ENCODE measurements at places on chromosomes 13 and 19.
A peak's percentile ranks its signal among the peaks of the same experiment; 100 is the strongest.

DNA sequence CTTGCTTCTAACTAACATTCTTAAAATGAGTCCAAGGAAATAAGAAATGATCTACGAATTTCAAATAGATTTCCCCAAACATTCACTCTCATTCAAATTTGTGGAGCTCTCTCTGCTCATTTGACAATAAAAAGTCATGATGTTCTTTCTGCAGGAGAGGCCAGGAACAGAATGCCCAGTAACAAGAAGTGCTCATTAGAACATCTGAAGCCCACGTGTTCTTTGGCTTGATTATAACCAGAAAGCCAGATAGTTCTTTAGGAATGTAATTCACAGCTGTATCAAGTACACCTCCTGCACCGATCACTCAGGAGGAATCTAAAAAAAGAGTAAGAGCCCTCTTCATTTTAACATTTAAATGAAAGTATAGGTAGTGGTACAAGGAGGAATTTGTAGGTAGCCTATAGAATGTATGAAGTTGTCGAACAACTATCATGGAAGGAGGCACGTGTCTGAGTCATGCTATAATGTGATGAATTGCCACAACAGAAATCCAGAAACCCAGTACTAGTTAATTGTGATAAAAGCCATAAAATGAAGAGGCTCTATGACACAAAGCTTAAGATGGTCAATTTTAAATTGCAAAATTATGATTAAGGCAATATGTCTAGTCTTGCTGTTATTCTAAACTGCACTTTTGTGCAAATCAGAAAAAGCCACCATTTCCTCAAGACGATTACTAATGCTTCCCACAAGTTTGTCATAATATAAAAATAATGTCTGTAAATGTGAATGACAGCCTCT, 12.8 kb downstream of the MEDAG start:
- DNase-seq, result no peak

DNA sequence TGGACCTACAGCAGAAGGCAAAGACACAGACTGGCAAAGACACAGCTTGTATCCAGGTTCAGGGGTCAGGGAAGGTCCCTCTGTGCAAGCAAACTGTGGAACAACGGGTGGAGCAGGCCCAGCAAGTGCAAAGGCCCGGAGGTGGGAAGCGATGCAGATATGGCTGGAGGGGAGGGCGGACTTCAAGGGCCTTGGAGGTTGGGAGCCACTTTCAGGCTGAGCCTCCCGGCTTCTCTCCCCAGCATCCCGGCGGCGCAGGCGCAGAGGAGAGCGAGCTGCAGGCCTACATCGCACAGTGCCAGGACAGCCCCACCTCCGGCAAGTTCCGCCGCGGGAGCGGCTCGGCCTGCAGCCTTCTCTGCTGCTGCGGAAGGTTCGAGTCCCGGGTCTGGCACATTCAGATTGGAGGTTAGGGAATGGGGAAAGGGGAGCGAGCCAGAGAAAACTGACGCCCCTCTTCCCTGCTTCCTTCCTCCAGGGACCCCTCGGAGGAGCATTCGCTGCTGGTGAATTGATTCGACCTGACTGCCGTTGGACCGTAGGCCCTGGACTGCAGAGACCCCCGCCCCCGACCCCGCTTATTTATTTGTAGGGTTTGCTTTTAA, 2.1 kb upstream of the PNPLA6 start:
- no peak for DNase-seq

GRCh38 chr19:41154060-41154459, 39.0 kb upstream of the CYP2S1 start:
- no peak for DNase-seq

GRCh38 chr13:94394723-94395122, 84.8 kb downstream of the DCT start:
- no peak for DNase-seq

- DNase-seq, result no peak
Measured at GRCh38 chr13:35159041-35159440, 217.0 kb downstream of the NBEA start.

GRCh38 chr19:49581007-49581508, at the start of gene PRRG2:
TSS of gene PRRG2 (plus strand) at chr19:49581316. CDS start at chr19:49583220, 1,904 bp downstream.
- peak; percentile 42 for DNase-seq

DNA sequence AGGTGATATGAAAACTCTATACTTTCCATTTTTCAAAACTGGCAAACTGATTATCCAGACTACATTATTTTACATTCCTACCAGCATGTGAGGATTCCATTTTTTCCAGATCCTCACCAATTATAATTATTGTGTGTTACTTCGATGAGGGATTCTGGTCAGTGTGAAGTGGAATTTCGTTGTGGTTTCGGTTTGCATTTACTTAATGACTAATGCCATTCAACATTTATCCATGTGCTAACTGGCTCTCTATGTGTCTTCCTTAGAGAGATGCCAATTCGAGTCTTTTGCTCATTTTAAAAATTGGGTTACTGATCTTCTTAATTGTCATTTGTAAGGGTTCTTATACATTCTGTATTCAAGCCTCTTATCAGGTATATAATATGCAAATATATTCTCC, 1551.3 kb upstream of the MIR17HG start:
- DNase-seq, result no peak

DNA sequence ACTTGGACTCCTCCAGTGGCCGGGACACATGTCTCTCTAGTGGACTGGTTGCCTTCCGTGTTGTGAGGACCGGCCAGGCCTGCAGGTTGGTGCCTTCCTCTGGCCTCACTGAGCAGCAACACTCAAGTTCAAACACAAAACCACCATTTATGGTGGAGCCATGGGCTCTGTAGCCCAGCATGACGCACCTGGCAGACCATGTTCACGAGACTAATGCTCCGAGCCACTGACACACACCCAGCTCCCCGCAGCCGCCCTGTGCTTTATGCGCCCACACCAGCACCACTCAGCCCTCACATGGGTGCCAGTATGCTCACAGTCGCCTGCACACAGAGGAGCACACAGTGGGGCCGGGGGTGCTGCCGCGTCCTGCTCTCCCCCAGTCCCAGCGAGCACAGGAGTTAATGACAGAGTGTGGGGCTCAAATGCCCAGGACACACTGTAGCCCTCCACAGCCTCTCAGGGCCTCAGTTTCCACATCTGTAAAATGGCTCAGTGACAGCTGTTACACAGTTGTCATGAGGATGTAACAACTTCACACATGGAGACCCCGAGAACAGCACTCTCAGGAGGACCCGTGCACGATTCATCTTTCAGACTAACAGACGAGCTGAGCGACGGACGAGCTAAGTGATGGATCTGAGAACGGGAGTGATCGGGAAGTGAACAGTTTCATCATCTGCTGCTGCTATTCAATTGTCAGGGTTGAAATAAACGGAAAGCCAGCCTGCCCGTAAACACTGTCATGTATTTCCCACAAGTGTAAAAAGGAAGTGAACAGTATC, 7.8 kb downstream of the GAS6 start:
- no peak for DNase-seq

DNA sequence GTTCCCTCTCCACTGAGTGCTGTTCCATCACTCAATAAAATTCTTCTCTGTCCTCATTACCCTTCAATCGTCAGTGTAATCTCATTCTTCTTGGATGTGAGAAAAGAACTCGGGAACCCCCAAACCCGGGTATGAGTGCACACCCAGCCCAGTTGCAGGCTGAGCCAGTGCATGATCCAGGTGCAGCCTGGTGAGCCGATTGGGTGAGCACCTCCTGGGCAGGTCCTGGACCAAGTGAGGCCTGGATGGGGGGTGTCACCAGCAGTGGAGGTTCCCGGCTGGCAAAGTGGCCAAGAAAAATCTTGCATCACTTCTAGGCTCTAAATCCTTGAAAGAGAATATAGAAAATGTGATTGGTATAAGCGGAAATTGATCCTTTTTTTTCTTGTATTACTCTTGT, 878.8 kb upstream of the KLHL1 start:
- no peak for DNase-seq

GRCh38 chr19:48469289-48469881, at the start of gene CYTH2:
TSS of gene CYTH2 (plus strand) at chr19:48469369. CDS start at chr19:48469508, 139 bp downstream.
- DNase-seq, result peak; percentile 84

GRCh38 chr13:25286308-25286968, 850 bp downstream of the MTMR6 start:
- DNase-seq, result peak; percentile 67

- no peak for DNase-seq
Measured at GRCh38 chr13:38752686-38753085, 65.8 kb downstream of the FREM2 start.

- DNase-seq, result no peak
Measured at GRCh38 chr19:1253514-1254080, 5.2 kb downstream of the MIDN start.

DNA sequence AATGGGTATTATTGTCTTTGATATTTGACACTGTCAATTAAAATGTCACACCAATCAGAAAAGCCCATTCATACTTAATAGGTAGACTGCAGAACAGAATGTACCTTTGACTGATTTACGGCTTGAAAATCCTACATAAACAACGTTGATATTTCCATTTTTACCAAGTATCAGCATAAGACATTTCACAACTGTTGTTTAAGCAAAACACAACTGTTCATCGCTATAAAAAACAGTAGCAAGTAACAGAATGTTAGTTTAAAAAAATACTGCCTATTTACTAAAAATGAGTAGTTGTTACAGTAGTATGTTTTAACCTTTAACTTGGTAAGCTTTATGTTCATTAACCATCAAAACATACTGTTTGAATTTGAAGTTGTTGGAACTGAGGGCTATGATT, 1096.6 kb downstream of the PCDH17 start:
- DNase-seq, result no peak

GRCh38 chr13:98795220-98795619, 42.7 kb upstream of the SLC15A1 start:
- DNase-seq, result no peak

- DNase-seq, result peak; percentile 33
Measured at GRCh38 chr19:40623403-40624251, 22.5 kb downstream of the LTBP4 start.

DNA sequence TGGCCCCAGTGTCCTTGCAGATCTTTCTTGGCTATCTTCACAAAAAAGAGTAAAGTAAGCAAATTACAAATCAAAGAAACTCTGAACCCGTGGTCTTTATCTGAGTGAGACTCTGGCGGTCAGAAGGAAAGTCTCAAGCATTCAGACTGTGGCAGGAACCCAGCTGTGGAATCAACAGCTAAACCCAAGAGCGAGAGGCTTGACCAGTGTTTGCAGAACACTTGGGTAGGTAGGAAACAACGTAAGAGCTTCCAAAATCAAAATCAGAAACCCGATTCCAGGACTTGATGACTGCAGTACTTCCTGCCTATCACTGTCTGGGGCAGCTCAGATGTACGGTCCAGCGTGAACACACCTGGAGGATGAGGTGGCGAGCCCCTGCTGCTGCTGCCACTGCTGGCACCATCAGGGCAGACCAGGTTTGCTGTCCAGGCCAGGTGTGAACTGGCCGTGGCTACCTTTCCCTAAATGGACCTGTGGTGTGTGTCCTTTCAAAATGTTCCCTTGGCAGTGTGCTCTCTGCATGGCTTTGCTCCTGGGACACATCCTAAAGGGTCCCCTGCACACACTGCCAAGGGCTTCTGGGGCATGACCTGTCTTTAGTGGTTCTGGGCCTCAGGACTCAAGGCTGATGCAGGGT, 9.5 kb downstream of the TUBA3C start:
- no peak for DNase-seq

- no peak for DNase-seq
Measured at GRCh38 chr13:22432690-22433089, 748.1 kb upstream of the SGCG start.

DNA sequence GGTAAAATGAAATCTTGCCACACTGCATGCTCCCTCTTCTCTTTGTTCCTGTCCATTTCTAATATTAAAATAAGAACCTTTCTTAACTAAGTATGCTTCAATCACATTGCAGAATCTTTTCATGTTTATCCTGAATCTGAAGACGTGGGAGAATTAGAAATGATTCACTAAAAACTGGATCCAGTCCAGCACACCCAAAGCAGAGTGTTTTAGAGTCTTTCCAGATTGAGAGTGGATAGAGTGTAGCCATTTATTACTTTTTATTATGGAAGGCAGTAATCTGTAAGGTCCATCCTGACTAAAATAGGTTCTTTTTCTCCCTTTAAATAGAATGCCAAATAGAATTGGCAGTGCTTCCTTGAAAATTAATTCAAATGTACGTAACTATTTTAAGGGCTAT, 453.5 kb downstream of the TDRD3 start:
- DNase-seq, result no peak

DNA sequence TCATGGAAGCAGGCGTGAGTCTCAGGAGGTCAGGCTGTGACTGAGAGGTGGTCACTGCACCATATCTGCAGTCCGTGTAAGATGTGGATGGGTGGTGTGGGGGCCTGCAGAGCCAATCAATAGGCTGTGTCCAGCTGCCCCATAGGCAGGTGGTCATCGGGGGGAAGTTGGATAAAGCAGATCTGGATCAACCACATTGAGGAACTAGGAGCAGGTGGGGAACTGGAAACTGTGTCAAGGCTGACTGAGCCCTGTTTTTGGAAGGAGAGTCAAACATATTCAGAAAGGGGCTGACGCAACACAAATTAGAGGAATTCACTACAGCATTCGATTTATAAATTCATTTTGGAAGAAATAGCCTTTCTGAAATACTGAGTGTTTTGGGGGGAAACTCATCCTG, 15.0 kb downstream of the CLEC4M start:
- DNase-seq, result no peak

- DNase-seq, result peak; percentile 72
Measured at GRCh38 chr13:46679369-46680120, 117.4 kb downstream of the ESD start.

GRCh38 chr13:99040536-99041131, 62.8 kb upstream of the DOCK9 start:
- DNase-seq, result no peak

All from kidney tubule cell (primary cell).